Activated CD4-positive, alpha-beta T cell treated with anti-CD3 and anti-CD28 coated beads for 4 hours (primary cell): ENCODE measurements at places on chromosomes 3 and 15.

DNA sequence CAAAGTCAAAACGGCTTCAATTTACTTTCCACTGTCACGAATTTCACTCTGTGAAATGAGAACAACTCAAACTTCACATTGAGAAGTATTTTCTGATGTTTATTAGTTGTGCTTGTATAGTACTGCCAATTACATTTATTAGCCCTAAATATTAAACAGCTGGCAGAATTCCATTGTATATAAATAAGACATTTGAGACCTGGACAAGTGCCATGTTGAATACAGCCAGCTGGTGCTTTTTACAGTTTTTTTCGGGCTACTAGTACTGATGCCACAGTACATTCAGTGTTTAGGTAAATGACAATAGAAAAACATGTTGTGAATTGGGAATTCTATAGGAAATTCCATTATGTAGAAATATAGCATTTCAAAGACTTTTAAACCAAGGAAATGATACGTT is 79.0 kb downstream of the EPHA3 start:
- no peak for DNase-seq

- peak; percentile 5 for DNase-seq
Observed at GRCh38 chr3:120506828-120507774, 56.3 kb upstream of the FSTL1 start.

DNA sequence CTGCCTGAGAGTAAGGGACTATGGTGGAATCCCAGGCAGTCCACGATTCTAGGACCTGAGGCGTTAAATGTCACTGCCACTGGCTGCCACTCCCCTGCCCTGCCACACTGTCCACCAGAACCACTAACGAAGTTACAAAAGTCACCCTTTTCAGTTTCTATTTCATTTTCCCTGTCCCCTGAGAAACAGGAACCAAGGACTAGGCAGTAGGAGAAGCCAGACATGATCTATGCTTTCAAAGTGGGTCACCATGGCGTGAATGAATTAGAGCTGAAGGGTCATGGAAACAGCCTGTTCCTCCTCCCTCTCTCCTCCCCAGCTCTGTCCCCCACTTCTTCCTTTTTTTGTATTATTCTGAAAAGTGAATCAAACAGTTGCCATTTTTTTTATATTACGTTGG is 9.1 kb upstream of the ADPRH start:
- DNase-seq: no peak

DNA sequence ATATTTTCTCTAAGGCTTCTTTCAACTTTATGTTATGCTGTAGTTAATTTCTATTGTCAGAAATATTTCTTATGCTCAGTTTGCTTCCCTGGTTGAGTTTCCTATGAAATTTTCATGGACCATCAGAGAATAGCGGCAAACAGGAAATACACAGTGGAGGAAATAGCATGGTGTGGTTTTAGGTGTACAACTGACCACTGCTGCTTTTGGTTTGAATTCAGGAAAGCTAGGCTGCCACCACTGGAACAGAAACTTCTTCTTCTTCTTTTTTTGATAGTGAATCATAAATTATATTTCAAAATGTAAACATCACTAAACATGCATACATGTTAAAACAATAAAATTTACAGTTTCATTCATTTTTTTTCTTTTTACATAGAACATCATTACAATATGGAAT is 316.6 kb upstream of the TGFBR2 start:
- DNase-seq: no peak

- DNase-seq: no peak
Observed at GRCh38 chr3:9781978-9782603, 10.2 kb downstream of the TADA3 start.

GRCh38 chr15:28942046-28942445 is 56.3 kb downstream of the APBA2 start:
- DNase-seq: peak; percentile 35

GRCh38 chr15:31235311-31236183 is 91.1 kb upstream of the KLF13 start:
- DNase-seq: no peak

- DNase-seq: no peak
Observed at GRCh38 chr3:69087030-69087791, 2.5 kb downstream of the ARL6IP5 start.

DNA sequence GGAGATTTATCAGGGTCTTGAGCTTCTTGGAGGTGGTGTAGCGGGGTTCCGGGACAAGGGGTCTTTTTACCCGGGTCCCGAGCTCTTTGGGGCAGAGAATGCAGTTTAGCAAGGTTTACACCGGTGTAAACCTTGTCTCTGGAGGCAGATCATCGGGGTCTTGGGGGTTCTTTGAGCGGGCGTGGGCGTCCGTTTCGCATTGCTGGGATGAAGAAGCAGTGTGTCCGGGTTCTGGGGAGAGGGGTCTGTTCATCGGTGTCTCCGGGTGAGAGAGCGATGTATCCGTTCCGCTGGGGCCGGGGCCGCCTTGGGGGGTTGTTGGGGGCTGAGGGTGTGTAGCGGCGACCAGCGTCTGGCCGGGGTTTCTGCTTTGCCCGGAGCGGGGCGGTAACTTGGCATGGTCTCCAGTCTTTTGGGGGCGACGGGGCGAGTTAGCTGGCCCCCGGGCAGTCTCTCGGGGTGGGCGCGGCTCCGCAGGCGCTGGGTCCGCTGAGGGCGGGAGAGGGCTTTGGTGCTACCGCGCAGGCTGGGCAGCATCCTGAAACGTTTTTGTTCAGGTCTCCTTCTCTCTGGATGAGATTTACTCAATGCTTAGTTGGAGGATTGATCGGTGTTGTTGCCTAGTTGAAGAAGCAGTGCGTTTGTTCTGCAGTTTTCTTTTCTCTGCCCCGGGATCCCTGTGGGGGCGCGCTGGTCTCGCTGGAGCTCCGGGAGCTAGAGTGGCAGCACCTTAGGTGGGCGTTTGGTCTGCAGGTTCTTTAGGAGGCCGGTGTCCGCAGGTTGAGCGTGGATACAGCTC is 843 bp downstream of the GLCE start:
- peak; percentile 14 for DNase-seq

DNA sequence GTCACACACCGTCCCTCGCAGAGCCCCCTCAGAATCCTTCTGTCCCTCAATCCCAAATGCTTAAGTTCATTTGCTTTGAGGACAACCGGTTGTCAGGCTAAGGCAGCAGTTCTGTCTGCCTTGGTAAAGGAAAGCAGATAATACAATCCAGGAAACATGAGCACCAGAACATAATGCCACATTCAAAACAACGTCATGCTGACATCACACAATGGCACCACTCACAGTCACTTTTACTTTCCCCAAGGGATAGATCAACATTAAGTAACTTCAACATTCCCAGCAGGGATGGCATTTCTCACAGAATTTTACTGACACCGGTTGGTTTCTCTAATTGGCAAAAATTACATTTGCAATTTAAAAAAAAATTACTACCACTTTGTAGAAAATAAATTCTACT is 74.6 kb upstream of the PSMD6 start:
- no peak for DNase-seq

DNA sequence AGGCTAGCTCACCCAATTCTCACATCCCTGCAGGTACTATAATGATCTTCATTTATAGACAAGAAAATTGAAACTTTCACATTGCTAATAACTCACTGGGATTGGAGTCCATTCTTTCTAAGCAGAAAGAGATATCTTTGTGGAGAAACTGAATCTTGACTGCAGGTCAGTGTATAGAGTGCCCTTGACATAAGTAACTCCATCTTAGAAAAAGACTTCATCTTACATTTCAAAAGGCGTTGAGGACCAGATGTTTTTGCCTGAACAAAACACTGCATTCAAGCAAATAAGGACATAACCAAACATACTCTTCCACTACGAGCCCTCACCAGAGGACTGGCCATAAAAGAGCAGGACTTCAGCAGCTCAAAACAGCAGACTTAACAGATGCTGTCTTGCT is 6.8 kb upstream of the CCR3 start:
- DNase-seq: no peak

DNA sequence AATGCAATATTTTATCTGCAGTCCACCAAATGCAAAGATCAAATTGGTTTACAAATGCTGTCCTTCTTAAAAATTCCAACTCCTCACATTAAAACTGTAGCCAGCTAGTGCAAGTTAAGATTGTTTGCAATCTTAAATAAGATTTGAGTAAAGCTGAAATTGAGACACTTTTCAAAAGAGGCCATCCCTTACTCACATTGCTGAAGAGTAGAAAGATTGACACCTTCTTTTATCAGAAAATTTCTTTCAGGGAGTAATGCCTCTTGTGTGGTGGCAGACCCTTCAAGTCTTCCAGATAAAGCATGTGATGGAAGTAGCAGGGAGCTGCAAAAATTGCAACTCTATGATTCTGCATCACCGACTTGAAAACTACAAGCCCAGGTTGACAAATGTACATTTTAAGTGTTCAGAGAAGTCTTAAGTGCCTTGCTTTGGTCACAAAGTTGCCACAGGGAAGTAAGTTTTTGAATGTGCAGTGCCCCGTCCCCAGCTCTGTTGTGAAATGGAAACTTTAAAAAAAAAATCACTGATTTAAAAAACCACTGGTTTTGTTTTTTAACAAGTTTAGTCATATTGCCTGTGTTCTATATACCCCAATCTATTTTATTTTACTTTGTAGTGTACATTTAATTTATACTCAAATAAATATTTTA is 12.6 kb downstream of the CD86 start:
- DNase-seq: no peak

GRCh38 chr3:119769394-119770149 is 12.3 kb upstream of the NR1I2 start:
- no peak for DNase-seq

DNA sequence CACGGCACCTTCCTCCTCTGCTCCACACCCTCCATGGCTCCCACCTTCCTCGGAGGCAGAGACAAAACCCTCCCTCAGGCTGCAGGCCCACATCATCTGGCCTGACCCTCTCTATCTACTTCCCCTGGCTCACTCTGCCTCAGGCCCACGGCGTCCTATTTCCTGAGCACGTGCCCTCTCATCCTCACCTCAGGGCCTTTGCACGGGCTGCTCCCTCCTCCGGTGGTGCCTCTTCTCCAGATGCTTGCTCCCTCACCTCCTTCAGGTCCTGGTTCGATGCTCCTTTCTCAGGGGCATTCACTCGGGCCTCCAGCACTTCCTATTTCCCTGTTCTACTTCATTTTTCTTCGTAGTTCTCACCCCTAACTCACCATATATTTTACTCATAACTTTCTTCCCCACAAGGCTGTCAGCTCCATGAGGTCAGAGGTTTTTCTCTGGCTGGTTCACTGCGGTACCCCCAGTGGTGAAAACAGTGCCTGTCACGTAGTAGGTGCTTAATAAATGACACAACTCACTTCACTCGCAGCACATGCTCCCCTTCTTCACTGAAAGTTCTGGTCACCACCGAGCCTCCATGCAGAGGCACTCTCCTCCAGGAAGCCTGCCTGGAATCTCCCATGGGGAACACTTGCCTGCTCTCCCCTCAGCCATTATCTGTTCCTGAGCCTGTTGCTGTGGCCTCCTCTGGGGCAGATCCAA is 130.7 kb downstream of the WNT7A start:
- DNase-seq: no peak

DNA sequence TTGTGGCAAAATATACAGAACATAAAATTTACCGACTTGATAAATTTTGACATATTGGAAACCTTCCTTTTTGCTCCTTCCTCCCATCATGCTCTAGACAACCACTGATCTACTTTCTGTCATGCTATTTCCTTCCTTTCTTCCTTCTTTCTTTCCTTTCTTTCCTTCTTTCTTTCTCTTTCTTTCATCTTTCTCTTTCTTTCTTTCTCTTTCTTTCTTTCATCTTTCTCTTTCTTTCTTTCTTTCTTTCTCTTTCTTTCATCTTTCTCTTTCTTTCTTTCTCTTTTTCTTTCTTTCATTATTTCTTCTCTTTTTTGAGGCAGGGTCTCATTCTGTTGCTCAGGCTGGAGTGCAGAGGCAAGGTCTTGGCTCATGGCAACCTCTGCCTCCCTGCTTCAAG is 8.9 kb upstream of the TMEM45A start:
- no peak for DNase-seq

DNA sequence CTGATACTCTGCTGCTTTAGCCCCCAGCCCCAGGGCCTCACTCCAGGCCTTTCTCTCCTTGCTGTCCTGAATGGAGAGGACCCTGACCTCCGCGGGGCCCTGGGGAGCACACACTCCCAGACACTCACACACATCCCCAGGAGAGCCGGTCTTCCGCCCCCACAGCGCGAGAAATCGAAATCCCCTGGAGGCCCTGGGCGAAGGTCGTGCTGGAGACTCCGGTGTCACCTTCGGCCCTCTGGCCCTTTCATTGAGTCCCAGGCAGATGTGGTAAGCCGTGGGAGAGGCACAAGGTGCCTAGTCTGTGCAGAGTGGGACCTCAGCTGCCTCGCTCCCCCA is 848 bp upstream of the GOLGA8B start:
- DNase-seq: no peak

DNA sequence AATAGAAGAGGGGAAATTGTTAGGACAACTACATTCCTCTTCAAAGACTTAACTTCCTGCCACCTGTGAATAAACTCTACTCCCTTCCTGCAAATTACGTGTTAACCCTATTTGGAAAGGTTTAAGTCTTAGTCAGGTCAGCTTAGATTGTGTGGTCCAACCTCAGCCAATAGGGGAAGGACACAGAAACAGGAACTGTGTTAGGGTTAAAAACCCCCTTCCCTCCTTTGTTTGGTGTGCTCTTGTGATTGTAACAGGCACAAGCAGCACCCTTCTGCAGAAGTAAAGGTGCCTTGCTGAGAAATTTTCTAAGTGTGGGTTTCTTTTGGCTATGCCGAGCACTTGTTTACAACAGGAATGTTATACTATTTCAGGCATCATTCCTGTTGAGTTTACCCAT is 45.0 kb upstream of the FSTL1 start:
- DNase-seq: no peak

GRCh38 chr3:102189541-102189940 is 245.3 kb upstream of the ZPLD1 start:
- DNase-seq: no peak

GRCh38 chr15:51771773-51772172 is 20.4 kb downstream of the TMOD2 start:
- DNase-seq: no peak

DNA sequence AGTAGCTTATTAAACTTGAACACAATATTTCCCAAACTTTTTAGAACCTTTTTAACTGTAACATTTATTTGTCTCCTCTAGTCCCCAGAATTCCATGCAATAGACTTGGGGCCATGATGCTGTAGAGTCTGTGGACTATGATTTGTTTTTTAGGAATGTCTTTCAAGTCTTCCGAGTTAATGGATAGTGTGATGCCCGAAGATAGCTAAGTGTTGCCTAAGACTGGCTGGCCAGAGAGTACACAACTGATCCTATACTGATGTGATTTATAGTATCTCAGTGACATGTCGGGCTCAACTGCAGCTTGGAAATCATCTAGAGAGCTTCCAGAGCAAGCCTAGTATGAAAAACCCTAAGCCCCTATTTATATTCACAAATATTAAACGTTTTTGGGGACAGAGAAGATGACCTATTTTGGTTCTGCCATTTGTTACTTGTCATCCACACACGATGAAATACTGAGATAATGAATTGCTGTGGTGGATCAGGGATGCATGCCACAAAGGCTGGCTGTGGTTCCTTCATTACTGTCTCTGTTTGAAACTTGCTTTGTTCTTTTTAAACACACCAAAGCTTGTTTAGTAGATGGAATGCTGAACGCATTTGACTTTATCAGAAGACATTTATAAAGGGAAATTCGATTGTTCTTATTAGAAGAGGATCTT is 507.4 kb downstream of the TAFA4 start:
- no peak for DNase-seq

- no peak for DNase-seq
Observed at GRCh38 chr3:180911876-180912303, 580 bp upstream of the FXR1 start.
